ENCODE measurements at places on chromosomes 2 and 18.

GRCh38 chr18:63586966-63587365 lies at the start of gene SERPINB13:
TSS of gene SERPINB13 (plus strand) at chr18:63587343. CDS start at chr18:63588668, 1,325 bp downstream.
- DNase-seq: no peak

DNA sequence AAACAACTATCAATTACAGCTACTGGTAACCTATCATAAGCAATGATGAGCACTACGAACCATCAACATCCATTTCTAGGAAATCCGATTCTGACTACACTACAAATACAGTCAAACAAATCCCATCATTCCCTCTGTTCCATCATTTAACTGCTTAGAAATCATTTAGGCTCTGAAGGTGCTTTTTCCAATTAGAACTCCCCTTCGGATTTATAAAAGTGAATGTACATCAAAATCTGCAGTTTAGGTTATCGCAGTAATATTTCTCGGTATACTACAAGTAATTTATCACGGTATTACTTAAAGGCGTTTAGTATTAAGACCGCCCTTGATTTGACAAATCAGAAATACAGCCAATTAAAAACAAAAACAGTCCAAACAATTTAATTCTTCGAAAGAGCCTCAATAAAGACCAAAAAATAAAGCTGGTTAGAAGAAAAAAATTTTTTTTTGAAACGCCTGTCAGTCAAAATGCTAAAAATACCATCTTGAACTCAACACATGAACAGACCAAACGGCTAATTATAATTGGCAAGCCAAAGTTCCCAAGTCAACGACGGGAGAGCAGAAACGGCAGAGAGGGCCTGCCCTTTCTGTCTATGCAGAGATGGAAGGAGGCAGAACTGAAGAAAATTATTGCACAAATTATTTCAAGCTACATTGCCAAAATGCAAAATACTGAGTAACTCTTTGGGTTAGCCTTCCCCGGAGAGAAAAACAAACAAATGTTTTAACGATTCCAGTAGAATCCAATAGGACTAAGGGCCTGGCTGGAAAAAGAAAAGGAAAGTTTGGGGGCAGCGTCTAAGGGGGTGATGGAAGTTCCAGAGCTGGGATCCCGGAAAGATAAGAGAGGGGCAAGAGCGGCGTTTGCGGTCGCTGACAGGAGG lies 1.2 kb downstream of the VPS54 start:
- DNase-seq: no peak

DNA sequence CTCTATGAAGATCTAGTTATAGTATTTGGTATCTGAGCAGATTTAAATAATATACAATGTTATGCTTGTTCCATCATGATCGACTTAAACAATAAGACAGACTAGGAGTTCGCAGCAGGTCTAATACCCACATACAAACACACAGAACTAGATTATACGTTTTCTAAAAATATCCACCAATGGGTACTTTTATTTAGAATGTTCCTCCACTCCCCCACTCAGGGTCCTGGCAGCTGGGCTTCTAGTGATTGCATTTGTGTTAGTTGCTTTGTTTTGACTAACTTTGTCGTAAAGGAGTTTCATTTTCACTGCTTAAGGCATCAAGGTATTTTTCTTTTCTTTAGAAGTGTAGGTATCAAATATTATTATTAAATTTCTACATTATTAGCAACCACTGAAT lies 91.4 kb downstream of the RPRM start:
- no peak for DNase-seq

- no peak for DNase-seq
Measured at GRCh38 chr2:142588269-142588668, 289.2 kb upstream of the KYNU start.

Data from type B pancreatic cell (in vitro differentiated cells).